ENCODE measurements at places on chromosomes 2 and 18. TPM values are rescaled to one million over a fixed set of nuclear protein-coding genes. Genes with fewer than 3 reads are reported as not detected.

The NFE2L2 gene
- total RNA-seq: 39.9 TPM

GRCh38 chr2:223894968-223895367 lies 50.2 kb downstream of the WDFY1 start:
- no peak overlapping the region for H3K4me3 ChIP-seq
- no peaks in the 10 kb centered on the region for H3K27me3 ChIP-seq
- H3K4me1 ChIP-seq: no peaks in the 10 kb centered on the region
- H3K27ac ChIP-seq: no peak overlapping the region
- no peak for DNase-seq

GRCh38 chr2:84442888-84443287 lies 16.2 kb downstream of the SUCLG1 start:
- H3K4me3 ChIP-seq: no peak overlapping the region
- H3K4me1 ChIP-seq: no peaks in the 10 kb centered on the region
- no peak for DNase-seq
- no peaks in the 10 kb centered on the region for H3K27me3 ChIP-seq
- H3K27ac ChIP-seq: no peak overlapping the region
- H3K36me3 ChIP-seq: peaks cover 40% of the 10 kb centered on the region

- H3K27me3 ChIP-seq: no peaks in the 10 kb centered on the region
- no peaks in the 10 kb centered on the region for H3K36me3 ChIP-seq
- DNase-seq: no peak
These were observed 348.1 kb downstream of the CCDC85A start for GRCh38 chr2:56531668-56532420.

DNA sequence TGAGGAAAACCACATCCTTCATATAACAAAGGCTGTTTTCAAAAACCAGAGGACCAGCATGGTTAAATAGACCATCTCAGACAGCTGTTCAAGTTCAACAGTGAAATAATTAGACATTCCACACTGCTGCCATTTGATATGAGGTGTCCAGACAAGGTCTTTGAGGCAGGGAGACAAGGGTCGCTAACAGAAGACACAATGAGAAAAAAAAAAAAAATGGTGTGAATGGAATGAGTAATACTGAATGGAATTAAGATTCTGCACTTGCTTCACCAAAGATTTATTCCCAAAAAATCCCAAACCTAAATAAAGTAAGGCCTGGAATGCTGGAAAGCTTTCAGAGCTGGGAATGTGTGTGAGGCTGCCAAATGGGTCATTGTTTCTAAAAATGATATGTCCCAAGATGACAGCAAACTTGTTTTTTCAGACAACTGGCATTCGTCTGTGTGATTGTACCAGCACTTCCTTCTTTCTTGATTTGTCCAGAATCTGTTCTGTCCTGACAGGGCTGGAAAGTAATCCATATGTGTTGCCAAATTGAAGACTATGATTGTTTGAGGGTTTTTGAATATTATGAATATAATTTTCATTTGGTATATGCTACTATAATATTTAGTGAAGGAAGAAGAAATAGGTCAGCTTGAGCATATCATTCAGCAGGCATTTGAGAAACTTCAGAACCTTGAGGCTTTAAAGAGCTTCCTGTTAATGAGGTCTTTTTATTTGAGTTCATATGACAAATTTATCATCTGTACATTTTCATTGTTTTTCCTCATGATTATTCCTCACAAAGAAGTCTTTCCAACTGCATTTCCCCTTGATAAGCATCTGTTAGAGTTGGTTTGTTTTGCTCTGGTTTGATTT lies 85.2 kb upstream of the ITGA4 start:
- no peaks in the 10 kb centered on the region for H3K4me1 ChIP-seq
- H3K4me3 ChIP-seq: no peak overlapping the region
- peak; percentile 48 for DNase-seq

Data from muscle of leg (tissue), 16 donors.